CD8-positive, alpha-beta memory T cell (primary cell): ENCODE measurements at places on chromosomes 2 and 18.

DNA sequence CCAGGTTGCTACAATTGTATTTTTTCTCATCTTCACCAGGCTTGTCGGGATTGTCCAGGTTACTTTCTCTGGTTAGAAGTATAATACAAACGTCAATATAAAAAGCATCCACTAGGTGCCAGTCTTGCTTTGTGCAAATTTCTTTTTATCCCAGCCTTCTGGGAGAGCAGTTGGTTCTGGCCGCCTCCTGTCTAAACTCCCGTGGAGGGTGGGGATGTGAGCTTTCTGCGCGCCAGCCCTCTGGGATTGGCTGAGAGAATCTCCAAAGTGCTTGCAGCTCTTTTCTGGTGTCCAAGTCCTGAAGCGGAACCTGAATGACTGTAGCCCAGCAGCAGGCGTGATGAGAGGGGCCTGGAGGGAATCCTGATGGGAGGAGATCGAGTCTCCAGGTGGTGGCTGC is 22.4 kb upstream of the TOGARAM2 start:
- DNase-seq: peak; percentile 57

GRCh38 chr2:122683018-122683417 is 927.6 kb downstream of the TSN start:
- no peak for DNase-seq

GRCh38 chr2:100766806-100767205 is 53.1 kb upstream of the NPAS2 start:
- DNase-seq: no peak

DNA sequence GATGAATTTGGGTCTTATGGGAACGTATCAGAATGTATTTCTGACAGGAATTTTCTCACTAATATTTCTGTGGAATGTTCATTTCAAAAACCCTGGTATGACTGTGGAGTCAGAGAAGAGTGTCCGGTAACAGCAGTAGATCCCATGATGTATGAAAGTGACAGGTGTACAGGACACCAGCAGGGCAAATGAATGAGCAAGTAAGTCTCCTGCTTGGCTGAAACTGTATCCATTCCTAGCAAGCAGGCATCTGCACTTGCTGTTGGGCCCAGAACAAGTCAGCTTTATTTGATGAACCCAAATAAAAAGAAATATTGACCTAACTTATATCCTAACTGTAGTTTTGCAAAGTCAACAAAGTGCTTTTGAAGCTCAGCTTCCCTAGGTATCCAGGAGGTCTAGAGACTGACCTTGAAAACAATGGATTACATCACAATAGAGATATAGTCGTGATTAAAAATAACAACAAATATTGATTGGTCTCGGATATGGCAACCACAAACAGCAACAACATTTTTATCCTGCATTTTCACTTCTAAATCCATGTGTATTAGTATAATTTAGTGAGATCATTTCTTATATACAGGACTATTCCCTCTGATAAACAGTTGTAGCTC is 37.6 kb downstream of the NXPH2 start:
- no peak for DNase-seq

- DNase-seq: no peak
These were observed 50.6 kb downstream of the MEX3C start for GRCh38 chr18:51146909-51147308.

DNA sequence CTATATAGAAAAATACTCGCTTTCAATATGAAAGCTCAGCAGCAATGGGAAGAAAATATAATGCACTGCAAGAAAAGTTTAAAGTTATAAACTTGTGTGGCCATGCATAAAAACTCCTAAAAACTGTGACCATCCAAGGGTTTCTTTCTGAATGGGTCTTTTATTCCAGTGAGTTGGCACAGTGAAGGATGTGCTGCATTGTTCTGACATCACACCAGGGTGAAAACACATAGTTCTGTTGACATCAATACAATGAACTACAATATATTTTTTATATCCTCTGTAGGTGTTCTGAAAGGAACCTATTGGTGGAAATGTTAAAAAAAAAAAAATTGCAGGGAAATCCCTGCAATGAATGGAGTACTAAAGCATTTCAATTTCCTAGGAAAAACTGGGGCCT is 80.2 kb downstream of the CDH20 start:
- DNase-seq: no peak

DNA sequence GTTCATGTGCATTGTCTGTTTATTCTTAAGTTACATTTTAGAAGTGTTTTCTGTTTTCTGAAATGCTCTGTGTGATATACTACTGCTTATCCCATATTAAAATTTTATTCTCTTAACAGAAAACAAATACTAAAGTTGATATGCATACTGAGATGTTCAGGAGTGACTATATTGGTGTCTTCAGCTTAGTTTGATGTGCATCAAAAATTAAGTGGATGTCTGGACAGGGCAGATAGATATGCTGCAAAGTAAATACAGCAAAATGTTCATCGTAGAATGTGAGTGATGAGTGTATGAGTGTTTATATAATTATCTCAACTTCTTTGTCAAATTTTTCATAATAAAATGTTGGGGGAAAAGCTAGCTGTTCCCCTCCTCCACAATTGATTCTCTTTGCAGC is 13.2 kb downstream of the VAPA start:
- DNase-seq: no peak

DNA sequence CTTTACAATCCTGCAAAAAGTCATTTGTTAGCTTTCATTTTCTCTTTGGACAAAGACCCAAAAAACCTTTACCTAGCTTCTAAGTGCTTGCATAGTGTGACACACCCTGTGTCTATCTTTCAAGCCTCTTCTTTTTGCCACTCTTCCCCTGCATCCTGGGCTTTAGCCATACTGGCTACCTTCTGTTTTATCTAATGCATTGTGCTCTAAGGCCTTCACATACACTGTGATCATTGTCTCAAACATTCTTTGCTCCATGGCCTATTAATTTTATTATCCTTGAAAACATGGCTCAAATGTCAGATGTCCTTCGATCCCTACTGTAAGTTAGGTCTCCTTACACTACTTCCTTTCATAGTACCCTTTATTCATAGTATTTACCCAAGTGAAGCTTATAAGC is 84.4 kb downstream of the PIK3C3 start:
- no peak for DNase-seq

GRCh38 chr2:218032336-218033171 is 29.8 kb upstream of the TNS1 start:
- no peak for DNase-seq

DNA sequence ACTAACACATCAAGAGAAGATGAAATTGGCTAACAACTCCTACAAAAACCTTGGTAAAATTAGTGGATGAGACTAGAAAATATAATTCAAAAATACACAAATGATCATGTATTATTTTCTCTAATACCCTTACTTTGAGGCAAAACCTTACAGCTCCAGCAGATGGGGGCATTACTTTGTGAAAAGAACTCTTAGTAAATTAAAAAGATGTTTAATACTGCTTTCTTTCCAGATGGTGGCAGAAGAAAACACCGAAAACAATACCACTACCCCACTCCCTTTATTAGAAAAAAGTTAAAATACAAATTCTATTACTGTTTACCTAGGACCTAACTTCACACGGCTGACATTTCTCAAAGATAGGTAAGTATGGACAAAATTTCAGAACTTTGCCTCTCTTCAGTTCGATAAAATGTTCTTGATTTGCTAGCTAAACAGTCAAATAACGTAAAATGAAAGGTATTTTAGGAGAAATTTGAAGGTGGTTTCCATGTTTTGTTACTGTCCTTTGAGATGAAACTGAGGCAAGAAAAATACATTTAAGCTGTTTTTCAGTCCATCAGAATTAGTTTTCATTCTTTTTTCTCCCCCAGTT is 30.6 kb downstream of the ORC4 start:
- no peak for DNase-seq
